ENCODE measurements at places on chromosomes 6 and 20. TPM values are rescaled to one million over a fixed set of nuclear protein-coding genes. Genes with fewer than 3 reads are reported as not detected.

The HLA-DQA1 gene
- total RNA-seq: 1.6 TPM

The PTPRK gene
- total RNA-seq: 12.5 TPM

The RIPOR3 gene
- total RNA-seq: 26.9 TPM

The BPIFA1 gene
- total RNA-seq: not detected

The CHD6 gene
- total RNA-seq: 73.9 TPM

The GNAS-AS1 gene
- total RNA-seq: 4.4 TPM

The DNAAF9 gene
- total RNA-seq: 36.8 TPM

The ZBTB12 gene
- 5.3 TPM for total RNA-seq

The B3GAT2 gene
- total RNA-seq: 1.4 TPM

The PPP1R3G gene
- 0.93 TPM for total RNA-seq

The VGLL2 gene
- 1.7 TPM for total RNA-seq

The KHDC1 gene
- 6.6 TPM for total RNA-seq

The BTNL2 gene
- 0.74 TPM for total RNA-seq

The WFDC2 gene
- 6.1 TPM for total RNA-seq

The PTCRA gene
- not detected for total RNA-seq

The SLC22A16 gene
- total RNA-seq: 25.0 TPM

The TRAPPC3L gene
- 0.39 TPM for total RNA-seq

The PDCD2 gene
- 56.4 TPM for total RNA-seq

The PTK6 gene
- total RNA-seq: not detected

The BFSP1 gene
- total RNA-seq: 10.7 TPM

The RMND1 gene
- 25.0 TPM for total RNA-seq
